ENCODE measurements at places on chromosomes 11 and 22. TPM values are rescaled to one million over a fixed set of nuclear protein-coding genes. Genes with fewer than 3 reads are reported as not detected.

- no peak for DNase-seq
Measured at GRCh38 chr11:7186676-7187075, 65.0 kb upstream of the SYT9 start.

DNA sequence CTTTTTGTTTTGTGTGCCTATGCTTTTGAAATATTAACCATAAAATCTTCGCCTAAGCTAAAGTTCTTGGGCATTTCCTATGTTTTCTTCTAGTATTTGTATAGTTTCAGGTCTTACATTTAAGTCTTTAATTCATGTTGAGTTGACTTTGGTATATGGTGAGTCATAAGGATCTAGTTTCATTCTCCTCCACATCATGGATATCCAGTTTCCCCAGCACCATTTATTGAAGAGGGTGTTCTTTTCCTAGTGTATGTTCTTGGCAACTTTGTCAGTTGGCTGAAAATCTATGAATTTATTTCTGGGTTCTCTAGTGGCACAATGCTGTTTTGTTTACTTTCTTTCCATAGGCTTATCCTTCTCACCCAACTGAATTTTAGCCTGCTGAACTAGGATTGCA is 49.0 kb downstream of the CTSC start:
- no peak for DNase-seq

- DNase-seq: peak; percentile 97
Measured at GRCh38 chr22:31290494-31291471, 1.5 kb downstream of the PIK3IP1 start.

GRCh38 chr11:131185915-131186314 is 184.5 kb upstream of the NTM start:
- DNase-seq: no peak

Gene GLB1L2
- 2.2 TPM for polyA plus RNA-seq
